ENCODE measurements at places on chromosomes 2 and 18.

- DNase-seq: no peak
Observed at GRCh38 chr18:45652303-45653080, 37.2 kb downstream of the SLC14A2 start.

- no peak for DNase-seq
Observed at GRCh38 chr2:218289639-218290315, 2.5 kb downstream of the TMBIM1 start.

- no peak for DNase-seq
Observed at GRCh38 chr2:181112916-181113315, 132.5 kb downstream of the UBE2E3 start.

- no peak for DNase-seq
Observed at GRCh38 chr2:35962585-35963146, 392.9 kb upstream of the CRIM1 start.

DNA sequence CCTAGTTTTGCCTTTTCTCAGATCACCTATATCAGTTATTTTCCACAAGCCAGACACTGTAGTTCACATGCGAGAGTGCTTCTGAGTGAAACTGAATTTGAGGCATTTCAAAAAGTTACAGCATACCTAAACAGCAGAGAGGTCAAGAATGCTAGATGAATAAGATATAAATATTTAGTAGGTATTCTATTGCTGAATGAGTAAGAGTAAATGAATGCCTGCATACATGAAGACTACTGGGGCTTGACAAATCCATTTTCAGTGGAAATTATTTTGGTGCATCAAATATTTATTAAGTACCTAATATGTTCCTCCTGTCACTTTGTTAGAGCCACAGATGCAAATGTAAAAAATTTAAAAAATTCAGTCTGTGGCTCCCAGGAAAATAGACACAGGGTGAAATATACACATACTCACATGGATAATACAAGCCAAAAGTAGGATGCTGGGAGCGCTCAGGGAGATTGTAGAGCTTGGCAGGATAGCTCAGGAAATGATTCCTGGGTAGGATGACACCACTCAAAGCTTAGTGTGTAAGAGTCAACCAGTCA is 27.6 kb upstream of the CDC42EP3 start:
- no peak for DNase-seq

DNA sequence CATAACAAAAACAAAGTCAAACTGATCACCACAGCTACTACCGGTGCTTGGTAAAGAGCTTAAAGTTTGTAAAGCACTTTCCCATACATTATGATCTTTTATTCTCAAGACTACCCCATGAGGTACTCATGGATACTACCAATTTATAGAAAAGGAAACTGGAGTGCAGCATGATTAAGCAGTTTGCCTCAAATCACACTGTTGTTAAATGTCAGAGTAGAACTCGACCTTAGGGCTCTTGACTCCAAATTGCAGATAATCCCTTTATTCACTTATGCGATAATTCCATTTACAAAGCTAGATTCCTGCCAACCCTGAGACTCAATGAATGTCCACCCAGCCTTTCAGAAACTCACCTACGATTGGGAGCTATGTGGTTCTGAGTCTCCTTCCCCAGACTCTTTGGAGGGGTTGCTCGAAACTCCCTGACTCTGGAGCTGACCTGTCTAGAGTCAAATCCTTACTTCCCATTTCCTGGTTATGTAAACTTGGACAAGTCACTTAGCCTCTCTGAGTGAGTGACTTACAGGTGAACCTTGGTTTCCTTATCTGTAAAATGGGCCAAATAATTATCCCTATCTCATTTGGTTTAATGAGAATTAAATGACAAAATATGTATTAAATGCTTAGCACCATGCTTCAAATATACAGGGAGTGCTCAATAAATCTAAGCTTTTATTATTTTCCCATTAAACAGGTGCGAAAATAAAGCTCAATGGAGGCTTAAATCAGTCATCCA is 47.4 kb downstream of the PSD4 start:
- DNase-seq: no peak

GRCh38 chr2:221025398-221025797 is 546.7 kb downstream of the EPHA4 start:
- DNase-seq: no peak

GRCh38 chr18:9428862-9429661 is 46.3 kb upstream of the RALBP1 start:
- DNase-seq: no peak
